ENCODE measurements at places on chromosomes 2 and 18. TPM values are rescaled to one million over a fixed set of nuclear protein-coding genes. Genes with fewer than 3 reads are reported as not detected.

DNA sequence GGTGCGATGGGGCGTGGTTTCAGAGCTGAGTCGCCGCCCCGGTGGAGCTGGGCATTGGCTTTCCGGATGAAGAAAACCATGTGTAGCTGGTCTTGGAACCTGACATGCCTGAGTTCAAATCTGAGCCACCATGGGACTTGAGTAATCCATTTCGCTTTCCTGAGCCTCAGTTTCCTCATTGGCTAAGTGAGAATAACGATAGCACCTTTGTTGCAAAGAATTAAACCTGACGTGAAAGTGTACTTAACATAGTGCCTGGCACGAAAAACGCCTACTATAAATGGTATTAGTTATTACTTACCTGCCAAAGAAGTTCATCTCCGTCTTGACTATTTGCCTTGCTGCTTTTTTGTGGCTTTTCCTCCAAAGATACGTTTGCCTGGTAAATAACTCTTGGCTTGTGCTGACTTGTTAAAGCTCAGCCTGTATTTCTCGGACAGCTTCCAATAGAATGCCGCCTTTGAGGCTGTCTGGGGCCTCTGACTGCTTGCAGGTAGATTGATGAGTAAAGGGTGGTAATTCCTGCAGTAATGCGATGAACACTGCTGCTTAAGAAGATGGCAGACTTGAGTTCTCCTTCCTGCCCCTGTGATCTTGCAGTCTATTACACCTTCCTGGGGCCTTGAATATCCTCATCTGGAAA, 1.3 kb downstream of the CDCA7 start:
- H3K27me3 ChIP-seq = no peaks in the 10 kb centered on the region
- H3K4me3 ChIP-seq = peak overlapping the region; percentile 69
- peaks cover 9% of the 10 kb centered on the region for H3K36me3 ChIP-seq

GRCh38 chr2:74740741-74741431, 86.8 kb downstream of the SEMA4F start:
- peaks cover 23% of the 10 kb centered on the region for H3K27me3 ChIP-seq
- peak; percentile 64 for DNase-seq
- H3K4me1 ChIP-seq = no peaks in the 10 kb centered on the region
- H3K4me3 ChIP-seq = no peak overlapping the region
- H3K36me3 ChIP-seq = no peaks in the 10 kb centered on the region

DNA sequence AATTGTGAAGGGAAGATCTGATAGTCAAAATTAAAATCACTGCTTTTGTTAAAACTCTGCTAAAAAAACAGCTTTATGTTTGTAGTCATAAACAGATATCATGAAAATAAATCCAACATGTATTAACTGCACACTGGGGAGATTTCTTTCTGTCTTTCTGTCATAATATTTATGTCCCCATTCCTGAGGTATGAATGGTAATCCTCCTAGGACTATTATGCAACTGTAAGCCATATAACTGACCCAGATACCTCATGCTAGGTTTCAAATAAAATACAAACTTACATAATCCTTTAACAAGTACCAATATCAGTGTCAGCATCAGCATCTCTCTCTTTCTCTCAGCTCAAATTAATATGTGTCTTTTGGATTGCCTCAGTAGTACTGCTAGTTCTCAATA, 18.2 kb downstream of the IFIH1 start:
- H3K4me3 ChIP-seq = no peak overlapping the region
- H3K27ac ChIP-seq = no peak overlapping the region
- H3K4me1 ChIP-seq = no peaks in the 10 kb centered on the region
- no peaks in the 10 kb centered on the region for H3K27me3 ChIP-seq
- no peaks in the 10 kb centered on the region for H3K36me3 ChIP-seq

Gene FSHR
- polyA plus RNA-seq = not detected

GRCh38 chr2:237869343-237870102, 10.1 kb downstream of the RAMP1 start:
- peaks cover 3% of the 10 kb centered on the region for H3K36me3 ChIP-seq
- H3K4me1 ChIP-seq = peaks cover 17% of the 10 kb centered on the region
- H3K27ac ChIP-seq = no peak overlapping the region
- no peaks in the 10 kb centered on the region for H3K27me3 ChIP-seq

DNA sequence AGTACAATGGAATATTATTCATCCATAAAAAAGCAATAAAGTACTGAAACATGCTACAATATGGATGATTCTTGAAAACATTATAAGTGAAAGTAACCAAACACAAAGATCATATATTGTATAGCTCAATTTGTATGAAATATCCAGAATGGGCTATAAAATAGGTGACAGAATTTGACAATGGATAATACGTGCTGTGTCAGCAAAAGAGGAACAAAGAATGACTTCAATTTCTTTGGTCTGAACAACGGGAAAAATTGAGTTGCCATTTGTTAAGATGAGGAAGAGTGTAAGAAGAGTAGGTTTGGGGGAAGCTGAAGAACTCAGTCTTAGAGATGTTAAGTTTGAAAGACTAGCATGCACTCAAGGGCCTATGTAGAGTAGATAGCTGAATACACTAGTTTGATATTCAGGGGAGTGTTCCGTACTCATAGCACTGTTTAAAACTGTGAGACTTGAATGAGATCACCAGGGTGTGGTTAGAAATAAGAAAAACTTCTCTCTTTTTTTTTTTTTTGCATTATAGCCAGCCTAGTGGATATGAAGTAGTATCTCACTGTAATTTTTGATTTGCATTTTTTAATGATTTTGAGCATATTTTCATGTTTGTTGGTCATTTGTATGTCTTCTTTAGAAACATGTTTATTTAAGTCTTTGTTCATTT, 213.6 kb downstream of the NR4A2 start:
- no peak overlapping the region for H3K4me3 ChIP-seq
- no peak overlapping the region for H3K27ac ChIP-seq
- no peak for DNase-seq
- H3K36me3 ChIP-seq = no peaks in the 10 kb centered on the region

DNA sequence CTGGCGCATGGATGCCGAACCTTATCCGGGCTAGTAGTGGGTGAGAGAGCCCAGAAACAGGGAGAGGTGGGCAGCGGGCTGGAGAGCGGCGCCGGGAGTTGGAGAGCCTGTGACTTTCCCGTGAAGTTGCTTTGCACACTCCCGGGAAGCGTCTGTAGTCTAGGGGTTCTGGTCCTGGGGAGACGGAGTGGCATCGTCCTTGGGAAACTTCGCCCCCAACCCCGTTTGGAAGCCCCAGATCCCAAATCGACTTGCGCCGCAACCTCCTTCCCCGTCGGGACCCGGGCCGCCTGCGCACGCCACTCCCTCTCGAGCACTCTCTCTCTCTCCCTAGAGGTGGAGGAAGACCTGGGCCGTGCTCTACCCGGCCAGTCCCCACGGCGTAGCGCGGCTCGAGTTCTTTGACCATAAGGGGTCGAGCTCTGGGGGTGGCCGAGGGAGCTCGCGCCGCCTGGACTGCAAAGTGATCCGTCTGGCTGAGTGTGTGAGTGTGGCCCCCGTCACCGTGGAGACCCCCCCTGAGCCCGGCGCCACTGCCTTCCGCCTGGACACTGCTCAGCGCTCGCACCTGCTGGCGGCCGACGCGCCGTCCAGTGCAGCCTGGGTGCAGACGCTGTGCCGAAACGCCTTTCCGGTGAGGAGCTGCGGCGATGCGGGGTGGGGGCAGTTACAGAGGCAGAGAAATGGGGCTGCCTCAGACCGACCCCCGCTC, 456 bp downstream of the DOK1 start:
- no peaks in the 10 kb centered on the region for H3K36me3 ChIP-seq
- peak; percentile 68 for DNase-seq

- H3K4me3 ChIP-seq = no peak overlapping the region
- peaks cover 24% of the 10 kb centered on the region for H3K27me3 ChIP-seq
- no peak overlapping the region for H3K27ac ChIP-seq
Observed at GRCh38 chr2:236286873-236287545, 22.8 kb upstream of the ASB18 start.

- no peaks in the 10 kb centered on the region for H3K27me3 ChIP-seq
- no peak for DNase-seq
- no peaks in the 10 kb centered on the region for H3K4me1 ChIP-seq
- no peak overlapping the region for H3K27ac ChIP-seq
- no peak overlapping the region for H3K4me3 ChIP-seq
- no peaks in the 10 kb centered on the region for H3K36me3 ChIP-seq
Observed at GRCh38 chr2:64679673-64680425, 26.1 kb upstream of the SERTAD2 start.

- peaks cover 25% of the 10 kb centered on the region for H3K36me3 ChIP-seq
- no peak for DNase-seq
- H3K27ac ChIP-seq = no peak overlapping the region
- H3K4me3 ChIP-seq = no peak overlapping the region
Observed at GRCh38 chr2:237390235-237390634, 23.7 kb downstream of the COL6A3 start.

GRCh38 chr2:208134928-208135586, 5.4 kb upstream of the CRYGC start:
- peak; percentile 60 for DNase-seq
- H3K27ac ChIP-seq = peak overlapping the region; percentile 71
- H3K27me3 ChIP-seq = no peaks in the 10 kb centered on the region
- no peak overlapping the region for H3K4me3 ChIP-seq
- no peaks in the 10 kb centered on the region for H3K36me3 ChIP-seq

Gene CLASP1
- 31.8 TPM for polyA plus RNA-seq

DNA sequence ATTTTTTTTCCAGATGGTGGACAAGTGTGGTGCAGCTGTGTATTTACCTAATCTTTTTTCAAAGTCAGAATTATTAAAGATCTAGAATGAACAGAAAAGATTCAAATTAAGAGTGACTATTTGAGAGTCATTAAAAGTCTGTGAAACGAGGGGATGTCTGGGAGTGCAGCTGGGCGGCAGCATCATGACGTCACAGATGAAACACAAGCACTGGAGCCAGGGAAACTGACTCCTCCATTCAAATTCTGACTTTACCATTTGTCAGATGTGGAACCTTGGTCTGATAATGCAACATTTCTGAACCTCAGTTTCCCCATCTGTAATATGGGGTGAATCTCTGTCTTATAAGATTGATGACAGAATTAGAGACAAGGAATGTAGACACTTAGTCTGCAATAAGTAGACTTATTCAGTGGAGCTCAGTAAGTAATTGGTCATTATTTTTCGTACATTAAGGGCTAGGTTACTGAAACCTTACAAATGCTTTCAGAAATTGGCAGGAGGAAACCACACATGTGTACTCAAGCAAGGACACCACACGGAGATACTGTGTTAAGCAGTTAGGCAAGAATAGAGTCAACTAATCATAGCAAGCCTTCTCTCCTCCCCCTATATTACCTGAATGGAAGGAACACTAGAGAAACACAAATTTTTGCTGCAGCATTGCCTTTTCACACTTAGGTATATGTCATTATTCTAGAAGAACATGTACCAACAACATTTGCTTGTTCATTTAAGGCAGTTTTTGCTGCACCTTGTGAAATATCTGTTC, 27.8 kb upstream of the CXXC1 start:
- no peaks in the 10 kb centered on the region for H3K36me3 ChIP-seq
- no peaks in the 10 kb centered on the region for H3K27me3 ChIP-seq
- no peak for DNase-seq
- no peak overlapping the region for H3K4me3 ChIP-seq
- no peak overlapping the region for H3K27ac ChIP-seq
- H3K4me1 ChIP-seq = no peaks in the 10 kb centered on the region

DNA sequence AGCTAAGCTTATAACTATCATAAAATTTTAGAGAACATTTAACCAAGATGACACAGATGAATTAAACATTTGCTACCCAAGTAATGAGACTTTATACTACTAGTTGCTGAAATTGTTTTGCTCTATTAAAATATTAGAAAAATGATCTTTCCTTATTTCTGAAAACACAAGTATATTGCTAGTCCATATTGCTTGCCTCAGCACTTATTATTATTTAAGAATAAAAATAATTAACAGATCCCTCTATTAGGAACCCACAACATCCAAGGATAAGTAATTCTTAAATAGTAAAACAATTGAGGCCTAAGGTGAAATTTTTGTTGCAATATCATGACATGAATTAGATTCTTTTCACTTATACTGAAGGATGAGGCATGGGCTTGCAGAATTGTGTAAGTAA, 65.2 kb downstream of the CCDC148 start:
- H3K4me1 ChIP-seq = peaks cover 3% of the 10 kb centered on the region
- H3K27me3 ChIP-seq = no peaks in the 10 kb centered on the region
- no peak overlapping the region for H3K4me3 ChIP-seq
- no peak overlapping the region for H3K27ac ChIP-seq

DNA sequence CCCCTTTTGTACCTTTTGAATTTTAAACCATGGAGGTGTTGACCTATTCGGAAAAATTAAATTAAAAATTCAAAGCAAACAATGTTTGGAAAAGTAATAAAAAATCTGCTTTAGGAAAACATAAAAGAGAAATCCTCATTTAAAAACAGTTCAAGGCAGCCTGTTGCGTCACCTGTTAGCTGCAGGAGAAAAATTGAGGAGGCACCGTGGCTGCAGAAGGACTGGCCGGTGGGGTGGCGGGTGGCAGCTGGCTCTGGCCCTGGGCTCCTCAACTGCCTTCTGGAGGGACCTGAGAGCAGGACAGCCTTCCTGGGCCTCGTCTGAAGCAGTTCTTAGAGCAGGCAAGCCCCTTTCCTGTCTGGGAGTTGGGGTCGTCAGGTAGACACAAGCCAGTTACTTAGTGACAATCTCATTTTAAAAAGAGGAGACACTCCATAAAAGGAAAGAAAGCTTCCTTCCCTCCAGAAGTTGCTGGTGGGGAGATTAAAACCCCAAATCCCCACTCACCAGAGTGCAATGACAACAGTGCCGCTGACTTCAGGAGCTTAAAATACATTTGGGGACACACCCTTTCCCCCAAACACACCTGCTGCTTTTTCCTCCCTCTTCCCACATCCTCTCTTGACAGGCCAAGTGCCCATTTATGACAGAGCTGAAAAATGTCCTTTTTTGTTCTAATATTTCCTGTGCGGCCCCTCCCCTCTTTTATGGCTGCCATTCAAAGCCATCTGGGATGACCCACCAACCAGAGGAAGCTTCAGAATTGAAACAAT, 9.7 kb downstream of the ZBTB7C start:
- no peak overlapping the region for H3K4me3 ChIP-seq
- DNase-seq = no peak
- no peaks in the 10 kb centered on the region for H3K36me3 ChIP-seq
- H3K4me1 ChIP-seq = no peaks in the 10 kb centered on the region
- H3K27ac ChIP-seq = no peak overlapping the region

DNA sequence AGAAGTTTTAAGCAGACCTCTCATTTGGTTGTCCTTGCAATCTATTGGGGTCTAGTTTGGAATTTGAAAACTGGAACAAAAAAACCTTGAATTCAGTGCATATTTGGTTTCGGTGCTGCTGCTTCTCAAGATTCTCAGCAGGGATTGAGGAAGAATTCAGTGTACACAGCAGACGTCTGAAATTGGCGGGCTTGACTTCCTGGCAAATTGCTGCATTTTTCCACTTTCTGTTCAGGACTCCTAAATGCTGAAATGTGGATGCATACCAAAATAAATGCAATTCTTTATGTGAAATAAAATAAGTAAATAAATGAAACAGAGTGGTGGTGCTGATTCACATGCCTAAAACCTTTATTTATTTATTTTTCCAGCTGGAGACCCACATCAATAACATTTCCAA, 332.4 kb upstream of the KYNU start:
- no peaks in the 10 kb centered on the region for H3K27me3 ChIP-seq
- no peak overlapping the region for H3K4me3 ChIP-seq
- H3K27ac ChIP-seq = no peak overlapping the region
- no peaks in the 10 kb centered on the region for H3K36me3 ChIP-seq

GRCh38 chr18:58505181-58505580, 123.7 kb downstream of the ALPK2 start:
- H3K4me3 ChIP-seq = no peak overlapping the region
- peaks cover 29% of the 10 kb centered on the region for H3K4me1 ChIP-seq
- DNase-seq = no peak
- no peaks in the 10 kb centered on the region for H3K36me3 ChIP-seq
- no peaks in the 10 kb centered on the region for H3K27me3 ChIP-seq
- no peak overlapping the region for H3K27ac ChIP-seq
